ENCODE measurements at places on chromosomes 1 and 21. TPM values are rescaled to one million over a fixed set of nuclear protein-coding genes. Genes with fewer than 3 reads are reported as not detected.

DNA sequence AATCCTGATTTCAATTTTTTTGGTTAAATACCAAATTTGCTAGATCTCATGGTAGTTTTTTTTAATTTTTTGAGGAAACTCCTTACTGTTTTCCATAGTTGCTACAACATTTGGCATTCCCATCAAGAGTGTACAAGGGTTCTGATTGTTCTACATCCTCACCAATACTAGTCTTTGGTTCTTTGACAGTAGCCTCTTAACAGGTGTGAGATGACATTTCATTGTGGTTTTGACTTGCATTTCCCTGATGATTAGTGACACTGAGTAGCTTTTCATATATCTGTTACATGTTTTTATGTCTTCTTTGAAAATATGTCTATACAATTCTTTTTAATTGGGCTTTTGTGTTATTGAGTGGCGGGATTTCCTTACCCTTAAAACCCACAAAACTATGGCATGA is 20.9 kb upstream of the RGS13 start:
- no peak for DNase-seq

GRCh38 chr1:219988818-219989217 is 57.5 kb downstream of the EPRS1 start:
- no peak for DNase-seq

- DNase-seq: no peak
Measured at GRCh38 chr1:28233264-28233606, 406 bp upstream of the DNAJC8 start.

DNA sequence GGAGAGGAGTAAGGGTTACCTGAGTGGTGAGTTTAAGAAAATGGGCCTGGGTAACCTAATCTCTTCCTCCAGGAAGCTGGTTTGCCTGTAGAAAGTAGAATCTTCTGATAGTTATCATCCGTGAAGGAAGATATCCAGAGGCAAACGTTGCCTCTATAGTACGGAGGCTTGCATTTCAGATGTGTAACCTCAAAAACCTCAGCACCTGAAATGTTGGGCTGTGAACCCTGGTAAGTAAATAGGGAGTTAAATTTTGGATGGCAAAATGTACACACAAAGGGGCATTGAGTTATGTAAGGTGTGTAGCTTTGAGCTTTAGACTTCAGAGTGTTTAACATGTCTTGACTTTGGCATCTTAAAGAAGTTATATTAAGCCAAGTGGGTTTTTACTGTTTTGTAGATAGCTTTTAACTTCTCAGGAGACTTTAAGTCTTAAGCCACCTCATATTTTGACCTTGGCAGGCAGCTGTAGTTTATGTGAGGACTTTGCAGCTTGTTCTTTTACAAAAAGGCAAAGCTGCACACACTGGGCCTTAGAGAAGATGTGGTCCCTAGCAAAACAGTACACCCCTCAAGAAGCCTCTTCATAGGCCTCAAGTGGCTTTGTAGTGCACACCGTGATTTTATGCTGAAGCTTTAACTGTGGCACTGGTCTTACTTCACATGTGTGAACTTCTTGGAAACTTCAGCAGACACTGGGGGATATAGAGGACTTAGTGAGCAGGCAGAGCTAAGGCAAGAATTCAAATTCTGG is 83.4 kb downstream of the SNRPE start:
- no peak for DNase-seq

DNA sequence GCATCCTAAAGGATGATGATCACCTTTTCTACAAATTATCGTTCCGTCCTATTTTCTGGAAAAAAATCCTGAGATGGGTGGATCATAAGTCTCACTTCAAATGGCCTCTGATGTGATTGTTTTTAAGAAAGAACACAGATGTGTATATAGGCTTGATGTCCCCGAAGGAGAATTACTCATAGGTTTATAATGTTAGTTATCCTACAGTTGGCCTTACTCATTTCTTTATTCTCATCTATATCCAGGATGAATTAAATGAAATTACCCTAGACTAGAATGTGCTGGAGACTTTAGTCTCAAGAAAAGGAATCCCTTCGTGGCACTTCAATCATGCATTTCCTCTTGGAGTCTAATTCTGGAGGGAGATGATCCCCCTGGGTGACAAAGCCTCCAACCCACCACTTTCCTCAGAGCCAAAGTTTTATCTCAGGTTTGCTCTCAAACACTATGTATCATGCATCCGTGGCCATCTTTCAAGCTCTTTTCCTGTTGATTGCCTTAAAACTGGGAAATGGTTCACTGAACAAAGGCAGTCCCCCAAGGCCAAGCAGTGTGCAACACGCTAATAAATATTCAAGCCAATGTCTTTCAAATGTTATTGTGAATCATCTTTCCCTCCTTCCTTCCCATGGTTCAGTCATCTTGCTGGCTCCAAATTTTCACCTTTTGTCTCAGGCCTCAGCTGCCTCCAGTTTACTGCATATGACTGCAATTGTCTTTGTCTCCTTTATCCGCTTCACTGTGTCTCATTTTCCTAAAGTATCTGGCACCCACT is 32.5 kb upstream of the SMYD2 start:
- DNase-seq: no peak

GRCh38 chr1:188127507-188127906 is 1298.8 kb downstream of the PLA2G4A start:
- DNase-seq: no peak

The KCNJ9 gene
- 0.11 TPM for polyA plus RNA-seq

The DDAH1 gene
- polyA plus RNA-seq: 137 TPM
